ENCODE measurements at places on chromosomes 13 and 19.

DNA sequence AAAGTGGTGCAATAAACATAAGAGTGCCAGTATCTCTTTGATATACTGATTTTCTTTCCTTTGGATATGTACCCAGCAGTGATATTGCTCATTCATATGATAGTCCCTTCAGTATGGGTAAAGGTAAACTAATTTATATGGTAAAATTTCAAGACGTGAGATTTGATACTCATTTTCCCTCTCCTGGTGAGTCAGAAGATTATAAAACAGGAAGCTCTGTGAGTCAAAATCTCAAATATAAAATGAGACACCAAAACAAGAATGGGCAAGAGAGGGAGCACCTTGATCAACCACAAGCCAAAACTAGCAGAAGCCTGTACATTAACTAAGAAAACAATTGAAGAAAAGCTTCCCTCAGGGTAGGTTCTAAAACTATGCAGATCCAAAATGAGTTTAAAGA, 216.3 kb downstream of the SLITRK6 start:
- DNase-seq: no peak

- DNase-seq: no peak
Observed at GRCh38 chr13:99905224-99905623, 66.3 kb downstream of the ZIC5 start.

GRCh38 chr13:113152691-113152983, 5.8 kb upstream of the PROZ start:
- no peak for DNase-seq

GRCh38 chr19:43152214-43152613, 34.1 kb downstream of the PSG5 start:
- DNase-seq: no peak

- no peak for DNase-seq
Observed at GRCh38 chr13:94061301-94061700, 418.2 kb downstream of the DCT start.

DNA sequence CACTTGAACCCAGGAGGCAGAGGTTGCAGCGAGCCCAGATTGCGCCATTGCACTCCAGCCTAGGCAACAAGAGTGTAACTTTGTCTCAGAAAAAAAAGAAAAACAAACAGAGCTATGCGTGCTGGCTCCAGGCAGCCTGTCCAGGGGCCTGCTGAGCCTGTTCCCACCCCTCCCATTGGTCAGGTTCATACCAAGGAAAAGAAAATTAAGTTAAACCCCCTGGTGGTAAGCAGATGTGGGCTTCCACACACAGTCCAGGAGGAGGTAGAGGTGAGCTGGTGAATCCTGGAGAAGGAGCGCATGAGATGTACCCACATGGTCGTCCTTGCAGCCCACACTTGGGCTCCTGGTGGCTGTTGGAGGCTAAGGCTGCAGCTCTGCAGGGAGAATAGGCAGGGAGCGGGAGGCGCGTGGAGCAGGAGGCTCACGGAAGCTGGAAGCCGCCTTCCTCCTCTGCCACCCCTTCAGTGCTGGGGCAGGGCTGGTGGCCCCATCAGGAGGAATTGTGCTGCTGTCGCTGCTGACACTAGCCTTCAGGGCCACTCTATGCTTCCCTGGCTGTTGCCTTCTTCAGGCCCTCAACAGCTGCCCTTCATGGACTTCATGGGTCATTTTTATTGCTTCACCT, 10.5 kb upstream of the CHAMP1 start:
- no peak for DNase-seq

DNA sequence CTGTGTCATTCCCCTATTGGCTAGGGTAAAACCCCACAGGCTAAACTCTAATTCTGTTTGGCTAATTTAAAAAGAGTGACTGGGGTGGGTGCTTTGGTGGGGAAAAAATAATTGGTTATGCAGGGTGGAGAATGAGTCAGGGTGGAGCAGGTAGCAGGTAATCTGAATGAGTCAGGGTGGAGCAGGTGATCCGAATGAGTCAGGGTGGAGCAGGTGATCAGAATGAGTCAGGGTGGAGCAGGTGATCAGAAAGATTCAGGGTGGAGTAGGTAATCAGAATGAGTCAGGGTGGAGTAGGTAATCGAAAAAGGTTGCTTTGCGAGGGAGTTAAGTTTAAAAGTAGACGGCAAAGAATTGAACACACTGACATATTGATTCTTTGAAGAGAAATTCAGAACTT, 1218.8 kb upstream of the ATXN8OS start:
- DNase-seq: no peak

DNA sequence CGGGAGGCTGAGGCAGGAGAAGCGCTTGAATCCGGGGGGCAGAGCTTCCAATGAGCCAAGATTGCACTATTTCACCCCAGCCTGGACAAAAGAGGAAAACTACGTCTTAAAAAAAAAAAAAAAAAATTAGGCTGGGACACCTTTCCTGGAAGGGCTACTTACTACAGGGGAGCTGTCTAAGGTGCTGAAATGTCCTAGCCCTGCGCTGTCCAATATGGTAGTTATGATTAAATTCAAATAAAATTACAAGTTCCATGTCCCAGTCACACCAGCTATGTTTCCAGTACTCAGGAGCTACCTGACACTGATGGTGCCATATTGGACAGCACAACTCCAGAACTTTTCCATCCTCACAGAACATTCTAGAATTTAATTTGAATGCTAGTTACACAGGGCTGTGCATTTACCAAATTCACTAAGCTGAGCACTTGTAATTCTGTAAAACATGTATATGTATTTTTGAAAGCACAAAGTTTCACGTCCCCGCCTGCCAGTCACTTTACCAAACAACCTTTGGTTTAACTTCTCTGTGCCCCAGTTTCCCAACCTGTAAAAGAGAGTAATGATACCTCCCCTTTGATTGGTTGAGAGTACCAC, 9.2 kb upstream of the ZSCAN22 start:
- no peak for DNase-seq
